ENCODE measurements at places on chromosomes 12 and 14.

DNA sequence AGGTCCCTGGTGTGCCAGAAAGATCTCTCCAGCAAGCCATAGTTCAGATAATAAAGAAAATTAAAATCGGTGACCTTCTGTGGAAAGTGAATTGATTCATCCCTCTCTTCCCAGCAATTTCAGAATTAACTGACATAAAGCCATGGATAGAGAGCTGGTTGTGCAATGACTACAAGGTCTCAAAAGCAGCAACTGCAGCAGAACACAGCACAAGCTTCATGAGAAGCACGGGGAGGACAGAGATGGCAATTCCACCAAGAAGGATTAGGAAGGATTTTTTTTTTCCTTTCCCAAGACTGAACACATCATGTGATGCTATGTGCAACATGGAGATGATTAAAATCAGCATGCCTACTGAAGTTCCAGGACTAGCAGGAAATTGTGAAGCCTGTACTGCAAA is 154.9 kb upstream of the PLEKHG7 start:
- peak; percentile 34 for DNase-seq

- DNase-seq: no peak
Observed at GRCh38 chr14:74669846-74670245, 43.0 kb downstream of the AREL1 start.

DNA sequence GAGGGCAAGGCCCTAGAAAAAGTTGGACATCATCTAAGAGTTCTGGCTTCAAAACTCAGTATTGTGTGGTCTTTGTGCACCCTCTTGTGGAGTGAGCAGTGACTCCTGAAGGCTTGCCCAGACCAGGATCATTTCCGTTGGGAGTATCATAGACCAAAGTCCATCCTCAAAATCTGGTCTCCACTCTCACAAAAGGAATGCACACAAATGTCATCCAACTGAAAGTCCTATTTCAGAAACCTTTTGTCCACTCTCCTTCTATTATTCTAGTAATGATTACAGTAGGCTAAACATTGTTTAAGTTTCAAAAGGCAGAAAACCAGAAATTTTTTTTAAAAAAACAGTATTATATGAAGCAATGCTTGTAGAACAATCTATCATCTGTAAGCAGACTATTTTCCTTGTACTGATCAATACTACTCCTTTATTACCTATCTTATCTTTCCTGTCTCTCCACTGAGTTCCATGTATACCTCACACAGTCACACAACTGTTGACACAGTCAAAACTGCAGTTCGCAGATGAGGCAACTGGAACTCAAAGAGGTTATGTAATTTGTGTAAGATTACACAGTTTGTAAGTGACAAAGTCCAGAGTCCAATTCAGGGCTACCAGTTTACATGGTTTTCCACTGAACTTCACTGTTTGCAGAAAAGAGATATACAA is 41.4 kb downstream of the COX16 start:
- DNase-seq: peak; percentile 60

- DNase-seq: no peak
Observed at GRCh38 chr14:71289536-71289935, 382.3 kb downstream of the PCNX1 start.

- peak; percentile 44 for DNase-seq
Observed at GRCh38 chr12:15592934-15593333, 196.3 kb downstream of the EPS8 start.

DNA sequence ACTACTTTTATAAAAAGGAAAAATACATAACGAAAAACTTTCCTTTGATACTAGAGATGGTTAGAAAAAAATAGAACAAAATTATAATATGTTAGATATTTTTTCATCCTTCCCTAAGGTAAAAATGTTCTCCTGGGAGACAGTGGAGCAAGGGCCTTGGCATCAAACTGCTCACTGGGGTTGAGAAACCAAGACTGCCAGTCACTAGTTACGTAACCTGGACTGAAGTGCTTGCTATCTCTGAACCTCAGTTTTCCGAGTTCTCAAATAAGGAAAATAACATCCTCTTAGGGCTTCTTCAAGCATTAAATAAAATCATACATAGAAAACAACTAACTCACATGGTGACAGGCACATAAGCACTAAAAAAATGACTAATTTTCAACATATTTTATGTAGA is 48.2 kb upstream of the FRMD6 start:
- peak; percentile 51 for DNase-seq

DNA sequence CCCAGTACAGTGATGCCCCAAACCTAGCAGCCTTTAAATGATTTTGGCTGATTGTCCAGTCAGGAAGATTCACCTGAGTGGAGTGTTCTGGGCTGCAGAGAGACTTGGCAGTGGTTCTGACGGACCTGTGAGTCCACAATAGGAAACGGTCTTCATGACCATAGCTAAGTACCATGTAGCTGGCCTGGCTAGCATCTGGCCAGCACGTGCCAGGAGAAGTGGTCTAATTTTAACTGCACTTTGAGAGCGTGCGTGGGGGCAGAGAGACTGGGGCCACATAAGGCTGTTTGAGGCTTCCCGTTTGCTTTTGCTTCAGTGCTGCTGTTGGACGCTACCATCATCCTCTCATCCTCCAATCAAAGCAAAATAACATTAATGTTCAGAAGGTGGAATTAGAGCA is 54.7 kb downstream of the PPM1A start:
- peak; percentile 3 for DNase-seq

DNA sequence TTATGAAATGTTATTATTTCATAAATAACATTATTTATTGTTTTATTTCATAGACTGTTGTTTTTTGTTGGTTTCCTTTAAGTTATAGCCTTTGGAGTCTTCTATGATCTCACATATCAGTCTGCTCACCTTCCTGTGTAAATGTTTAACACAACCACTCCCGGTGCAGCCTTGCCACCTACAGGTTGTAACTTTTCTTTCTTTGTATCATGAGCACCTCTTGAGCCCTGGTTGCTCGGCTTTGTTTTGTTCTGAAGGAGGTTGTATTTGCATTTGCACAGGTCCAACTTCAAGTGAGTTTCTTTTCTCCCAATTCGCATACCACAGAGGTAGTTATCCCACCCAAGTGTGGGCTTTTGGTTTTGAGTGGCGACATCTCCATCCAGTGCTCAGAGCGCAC is 121.4 kb downstream of the SLC15A4 start:
- DNase-seq: no peak

DNA sequence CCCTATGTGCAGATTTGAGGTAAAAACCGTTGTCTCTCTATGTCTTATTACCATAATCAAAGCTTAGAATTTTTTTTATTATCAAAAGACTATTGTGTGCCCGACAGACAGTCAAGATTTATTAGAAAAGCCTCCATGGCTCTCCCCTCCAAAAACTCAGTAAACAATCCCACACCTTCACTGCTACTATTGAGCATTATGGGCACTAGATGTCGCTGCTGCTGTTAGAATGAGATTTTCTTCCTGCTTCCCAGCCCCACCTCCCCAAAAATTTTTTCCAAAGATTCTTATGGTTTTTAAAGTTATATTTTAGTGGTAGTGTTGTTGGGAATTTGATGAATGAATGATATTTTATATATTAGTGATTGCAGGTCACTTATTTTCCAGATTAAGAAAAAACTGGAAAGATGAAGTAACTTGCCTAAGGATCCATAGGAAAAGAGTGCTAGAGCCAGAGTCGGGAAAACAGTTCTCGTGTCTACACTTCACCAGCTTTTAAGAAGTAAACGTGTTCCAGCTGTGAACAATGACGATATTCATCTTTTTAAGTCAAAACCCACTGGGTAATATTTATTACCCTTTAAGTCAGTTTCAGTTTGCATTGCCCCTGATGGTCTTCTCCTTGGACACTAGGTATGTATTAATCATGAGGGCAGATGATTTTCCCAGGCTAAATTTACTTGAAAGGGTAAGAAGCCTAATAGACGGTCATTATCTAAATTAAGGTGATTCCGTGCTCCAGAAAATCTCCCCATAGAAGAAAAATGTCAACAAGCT is 12.2 kb upstream of the FOXG1 start:
- peak; percentile 64 for DNase-seq

DNA sequence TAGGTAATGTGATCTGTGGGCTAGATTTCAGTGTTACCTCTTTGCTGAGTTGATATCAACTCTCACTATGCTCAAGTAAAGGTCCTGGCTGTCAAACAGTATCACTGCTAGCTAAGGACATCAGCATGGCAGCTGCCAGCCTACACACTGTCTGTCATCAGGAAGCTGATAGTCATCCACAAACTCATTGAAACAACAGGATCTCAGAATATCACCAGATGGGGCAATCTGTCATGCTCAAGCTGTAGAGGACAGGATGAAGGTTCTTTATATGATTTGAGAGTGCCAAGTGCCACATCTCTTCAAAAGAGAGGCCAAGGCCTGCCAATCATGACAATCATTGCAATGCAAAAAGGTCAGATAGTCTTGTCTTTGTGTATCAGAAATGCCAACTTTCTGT is 811.5 kb upstream of the SEL1L start:
- DNase-seq: no peak

- DNase-seq: no peak
Observed at GRCh38 chr14:81681541-81681940, 147.9 kb upstream of the SEL1L start.

DNA sequence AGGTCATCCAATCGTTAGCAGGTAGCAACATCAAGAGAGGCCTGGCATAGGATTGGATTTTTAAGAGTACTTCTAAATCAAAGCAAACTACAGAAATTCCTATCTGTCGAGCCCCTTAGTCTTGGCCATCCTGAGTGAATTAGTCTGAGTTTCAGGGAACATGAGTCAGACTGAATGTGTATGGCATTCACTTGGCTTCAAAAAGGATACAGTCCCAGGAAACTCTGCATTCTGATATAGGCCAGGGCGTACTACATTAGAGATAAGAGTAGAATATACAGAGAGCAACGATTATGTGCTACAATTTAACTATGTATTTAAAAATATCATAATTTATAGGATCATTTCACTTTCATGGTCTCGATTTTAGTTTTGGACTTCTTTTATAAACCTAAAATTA is 242.2 kb downstream of the SOX5 start:
- DNase-seq: peak; percentile 39

GRCh38 chr14:64689289-64689688 is 14.9 kb upstream of the PLEKHG3 start:
- DNase-seq: no peak

- DNase-seq: no peak
Observed at GRCh38 chr12:115870021-115870420, 407.5 kb downstream of the MED13L start.

DNA sequence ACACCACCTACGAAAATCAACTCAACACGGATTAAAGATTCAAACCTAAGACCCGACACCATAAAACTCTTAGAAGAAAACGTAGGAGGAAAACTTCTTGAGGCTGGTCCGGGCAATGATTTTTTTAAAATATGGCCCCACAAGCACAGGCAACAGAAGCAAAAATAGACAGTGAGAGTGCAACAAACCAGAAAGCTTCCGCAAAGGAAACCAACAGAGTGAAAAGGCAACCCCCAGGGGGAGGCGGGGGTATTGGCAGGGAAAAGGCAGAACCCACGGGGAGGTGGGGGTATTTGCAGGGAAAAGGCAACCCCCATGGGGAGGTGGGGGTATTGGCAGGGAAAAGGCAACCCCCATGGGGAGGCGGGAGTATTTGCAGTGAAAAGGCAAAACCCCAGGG is 20.5 kb upstream of the FBRSL1 start:
- no peak for DNase-seq

GRCh38 chr14:34237677-34238076 is 224.4 kb downstream of the SPTSSA start:
- DNase-seq: no peak

GRCh38 chr12:10033783-10034545 is 3.5 kb downstream of the CLEC9A start:
- peak; percentile 13 for DNase-seq

GRCh38 chr12:4621511-4621910 is 27.3 kb downstream of the AKAP3 start:
- DNase-seq: peak; percentile 3

DNA sequence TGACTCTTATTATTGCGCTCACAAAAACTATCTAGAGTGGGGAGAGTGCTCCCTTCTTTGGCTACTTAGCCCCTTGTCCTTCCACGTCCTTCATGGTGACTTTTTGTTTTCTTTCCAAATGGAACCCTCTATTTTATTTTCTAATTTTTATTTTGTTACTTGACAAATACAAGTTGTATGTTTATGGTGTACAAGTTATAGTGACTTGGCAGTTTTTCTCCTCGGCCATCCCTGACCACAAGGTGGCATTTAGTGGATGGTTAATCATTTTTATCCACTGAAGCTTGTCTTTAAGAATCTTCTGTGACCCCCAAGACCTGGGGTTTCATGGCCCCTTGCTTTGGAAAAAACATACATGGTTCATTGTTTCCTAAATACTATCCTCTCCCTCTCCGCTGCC is 70.1 kb downstream of the NKX2-1 start:
- DNase-seq: no peak

DNA sequence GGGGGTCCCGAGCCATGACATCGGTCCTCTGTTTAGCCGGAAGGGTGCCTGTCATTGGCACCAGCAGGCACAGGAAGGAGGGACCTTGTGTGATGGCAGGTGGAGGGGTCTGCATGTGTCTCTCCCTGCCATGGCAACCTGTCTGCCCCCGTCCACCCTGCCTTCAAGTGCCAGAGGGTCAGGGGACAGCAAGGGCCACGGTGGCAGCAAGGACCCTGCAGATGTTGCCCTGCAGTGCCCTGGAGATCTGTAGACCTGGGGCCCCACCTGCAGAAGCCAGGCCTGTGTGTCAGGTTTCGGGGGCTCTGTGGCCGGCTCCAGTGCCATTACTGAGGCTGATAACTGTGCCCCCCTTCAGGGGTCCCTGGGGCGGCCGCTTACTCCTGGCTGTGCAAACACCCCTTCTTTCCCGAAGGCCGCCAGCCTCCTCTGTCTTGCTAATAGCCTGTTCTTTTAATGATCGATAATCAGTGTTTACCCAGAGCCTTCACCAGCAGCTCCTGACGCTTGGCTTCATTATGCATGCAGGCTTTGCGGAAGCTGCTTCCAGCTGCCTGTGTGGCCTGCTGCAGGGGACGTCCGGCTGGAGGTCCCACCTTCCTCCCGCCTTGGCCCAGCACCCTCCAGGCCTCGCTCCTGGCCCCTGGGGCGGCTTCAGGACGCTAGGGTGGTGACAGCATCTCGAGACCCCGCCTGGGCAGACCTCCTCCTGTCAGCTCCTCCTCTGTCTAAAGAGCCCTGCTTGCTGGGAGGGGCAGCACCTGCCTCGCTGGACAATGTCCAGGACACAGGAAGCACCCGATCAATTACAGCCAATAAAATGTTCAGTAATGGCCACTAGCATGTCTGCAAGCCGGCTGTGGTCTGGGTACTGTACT is 153.0 kb downstream of the KIF26A start:
- DNase-seq: no peak

- no peak for DNase-seq
Observed at GRCh38 chr12:93208011-93208410, 169.7 kb upstream of the NUDT4 start.
